LHCN-M2 (cell line): ENCODE measurements at places on chromosomes 12 and 14.
A peak's percentile ranks its signal among the peaks of the same experiment; 100 is the strongest.

- no peak for DNase-seq
Measured at GRCh38 chr12:122137229-122137628, 36.8 kb downstream of the IL31 start.

DNA sequence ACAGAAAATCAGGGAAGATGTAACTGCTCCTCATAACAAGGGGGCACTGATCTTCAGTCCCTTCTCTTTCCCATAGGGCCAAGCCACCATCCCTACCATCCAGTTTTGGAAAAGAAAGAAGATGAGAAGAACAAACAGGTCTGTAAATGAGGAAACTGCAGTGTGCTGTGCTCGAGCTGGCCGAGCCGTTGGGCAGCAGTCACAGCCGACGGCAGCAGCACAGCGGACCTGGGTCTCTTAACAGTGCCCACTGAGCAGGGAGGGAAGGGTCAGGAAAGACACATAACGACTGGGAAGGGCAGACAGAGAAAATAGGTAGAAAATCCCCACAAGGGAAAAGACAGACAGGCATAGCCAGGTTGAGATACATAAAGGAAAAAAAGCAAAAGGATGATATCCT lies 38.2 kb downstream of the BDKRB1 start:
- DNase-seq, result no peak

GRCh38 chr14:37673439-37673838 lies 78.0 kb downstream of the TTC6 start:
- peak; percentile 40 for DNase-seq

DNA sequence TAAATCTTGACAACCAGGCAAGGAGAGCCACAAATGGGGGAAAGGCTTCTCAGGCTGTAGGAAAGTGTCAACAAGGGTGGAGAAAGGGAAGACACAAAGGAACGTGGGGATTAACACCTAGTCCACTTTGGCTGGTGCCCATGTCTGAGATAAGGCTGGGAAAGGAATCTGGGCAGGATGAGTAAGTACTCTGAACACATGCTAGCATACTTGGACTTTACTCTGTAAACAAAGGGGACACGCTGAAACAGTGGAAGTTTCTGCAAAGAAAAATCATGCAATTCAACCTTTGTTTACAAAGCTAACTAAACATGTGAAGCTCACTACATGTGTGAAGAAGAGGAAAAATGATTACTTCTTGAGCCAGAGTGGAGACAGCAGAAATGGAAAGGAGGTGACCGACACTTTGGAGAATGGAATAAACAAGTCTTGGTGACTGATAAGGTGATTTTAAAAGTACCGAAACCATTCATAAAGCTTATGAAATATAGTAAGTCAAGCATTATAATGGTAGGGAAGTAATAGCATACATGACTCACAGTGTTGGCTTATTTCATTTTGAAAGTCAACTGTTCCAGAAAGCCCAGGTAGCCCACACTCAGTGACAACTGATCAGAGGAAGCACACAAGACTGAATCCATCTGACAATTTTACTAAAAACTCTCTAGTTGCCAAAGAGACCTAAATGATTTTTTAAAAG lies 13.2 kb downstream of the CPNE8 start:
- no peak for DNase-seq

GRCh38 chr14:55103005-55103640 lies 25.9 kb upstream of the LGALS3 start:
- DNase-seq, result peak; percentile 98
